Inflammatory macrophage treated with lipopolysaccharide for 4 hours (primary cell): ENCODE measurements at places on chromosomes 4 and X.

DNA sequence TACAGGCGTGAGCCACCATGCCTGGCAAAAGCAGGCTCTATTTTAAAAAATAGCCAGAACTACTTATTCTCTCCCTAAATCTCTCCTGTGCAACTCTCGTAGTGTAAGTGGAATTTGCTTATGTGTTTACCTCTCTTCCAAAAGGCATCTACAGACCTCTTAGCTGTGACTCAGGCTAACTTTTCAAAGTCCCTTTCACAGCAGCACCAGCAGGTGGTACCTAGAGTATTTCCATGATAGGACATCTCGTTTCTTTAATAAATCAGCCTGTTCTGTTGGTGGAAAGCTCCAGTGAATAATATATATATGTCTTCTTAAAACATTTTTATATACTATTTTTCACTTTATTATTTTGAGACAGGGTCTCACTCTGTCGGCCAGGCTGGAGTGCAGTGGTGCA lies 89.0 kb downstream of the NSUN7 start:
- DNase-seq = no peak

GRCh38 chrX:107752043-107752442 lies 23.5 kb downstream of the TSC22D3 start:
- DNase-seq = no peak

- no peak for DNase-seq
These were observed 53.0 kb upstream of the FBXW7 start for GRCh38 chr4:152588869-152589268.

GRCh38 chrX:105515561-105515960 lies 295.1 kb upstream of the TEX13A start:
- no peak for DNase-seq

- no peak for DNase-seq
These were observed 43.1 kb upstream of the PRR27 start for GRCh38 chr4:70110917-70111316.

GRCh38 chrX:2696698-2697215 lies 5.7 kb downstream of the CD99 start:
- DNase-seq = peak; percentile 90

DNA sequence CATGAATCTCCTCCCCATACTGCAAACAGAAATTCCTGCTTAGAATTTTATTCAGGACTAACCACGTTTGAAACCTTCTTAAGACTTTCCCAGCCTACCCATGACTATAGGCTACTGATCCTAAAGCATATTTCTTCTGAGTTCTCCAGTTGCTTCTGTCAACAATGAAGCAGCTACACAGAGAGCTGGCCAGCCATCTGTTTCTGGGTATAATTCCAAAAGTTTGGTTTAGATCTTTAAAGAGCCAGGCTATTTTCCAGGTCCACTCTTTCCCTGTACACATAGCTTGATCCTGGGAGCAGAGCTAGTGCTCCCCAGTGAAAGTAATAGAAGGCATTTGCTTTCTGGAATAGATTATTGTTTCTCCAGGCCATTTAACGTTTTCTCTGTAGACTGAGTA lies 4.0 kb upstream of the ITM2A start:
- DNase-seq = no peak

DNA sequence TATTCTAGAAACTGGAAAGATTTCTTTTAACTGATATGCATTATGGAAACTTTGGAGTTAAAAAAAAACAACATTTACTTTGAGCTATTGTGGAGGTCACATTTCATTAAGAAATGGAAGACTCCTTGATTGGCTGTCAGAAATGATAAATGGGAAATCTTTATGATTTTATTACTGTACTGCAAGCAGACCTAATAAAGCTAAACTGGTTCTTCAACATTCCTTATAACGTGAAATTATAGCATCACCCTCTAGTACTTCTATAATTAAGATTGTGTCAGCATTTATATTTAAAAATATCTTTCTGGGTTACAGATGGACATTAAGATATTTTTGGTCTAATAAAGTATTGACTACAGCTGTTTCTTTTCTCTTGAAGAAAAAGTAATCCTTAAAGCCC lies 213.8 kb upstream of the PACRGL start:
- no peak for DNase-seq

DNA sequence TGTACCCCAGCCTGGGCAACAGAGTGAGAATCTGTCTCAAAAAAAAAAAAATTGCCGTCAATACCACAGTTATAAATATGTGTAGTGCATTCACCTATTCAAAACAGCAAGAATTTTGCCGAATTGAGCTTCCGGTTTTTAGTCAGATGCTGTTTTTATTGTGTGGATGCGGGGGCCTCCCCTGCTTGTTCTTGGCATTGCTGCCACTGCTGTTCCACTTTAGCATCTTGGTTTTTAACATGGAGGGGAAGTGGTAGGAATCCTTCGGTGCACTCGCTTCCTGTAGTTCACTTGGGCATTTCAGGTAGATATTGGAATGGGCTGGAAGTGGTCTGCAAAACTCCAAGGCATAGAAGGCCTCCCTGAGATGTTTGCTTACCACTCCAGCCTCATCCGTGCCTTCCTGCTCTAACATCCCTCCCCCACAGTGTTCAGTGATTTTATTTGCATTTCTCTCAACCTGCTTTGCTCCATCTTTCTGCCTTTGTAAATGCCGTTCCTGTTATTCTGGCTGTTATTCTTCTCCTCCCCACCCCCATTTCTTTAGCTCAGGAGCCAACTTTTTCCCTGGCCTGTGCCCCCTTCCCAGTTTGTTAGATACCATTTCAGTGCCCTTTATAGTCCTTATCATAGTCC lies 25.5 kb downstream of the MOB1B start:
- peak; percentile 59 for DNase-seq

DNA sequence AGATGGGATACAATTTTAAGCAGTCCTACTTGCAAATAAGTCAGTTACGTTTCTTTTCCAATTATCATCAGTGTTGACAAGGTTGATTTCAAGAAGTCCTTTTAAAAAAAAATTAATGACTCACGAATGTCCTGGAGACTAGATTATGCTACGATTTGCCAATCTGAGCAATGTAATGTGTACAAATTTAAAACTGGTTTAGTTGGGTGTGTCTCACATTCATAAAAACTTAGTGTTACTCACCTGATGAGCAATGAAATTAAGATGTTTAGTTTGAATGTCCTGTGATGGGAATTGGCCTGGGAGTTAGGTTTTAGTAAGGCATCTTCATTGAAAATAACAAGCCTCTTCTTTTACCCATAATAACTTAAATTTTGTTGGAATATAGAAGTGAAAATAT lies 136.7 kb upstream of the POF1B start:
- no peak for DNase-seq

DNA sequence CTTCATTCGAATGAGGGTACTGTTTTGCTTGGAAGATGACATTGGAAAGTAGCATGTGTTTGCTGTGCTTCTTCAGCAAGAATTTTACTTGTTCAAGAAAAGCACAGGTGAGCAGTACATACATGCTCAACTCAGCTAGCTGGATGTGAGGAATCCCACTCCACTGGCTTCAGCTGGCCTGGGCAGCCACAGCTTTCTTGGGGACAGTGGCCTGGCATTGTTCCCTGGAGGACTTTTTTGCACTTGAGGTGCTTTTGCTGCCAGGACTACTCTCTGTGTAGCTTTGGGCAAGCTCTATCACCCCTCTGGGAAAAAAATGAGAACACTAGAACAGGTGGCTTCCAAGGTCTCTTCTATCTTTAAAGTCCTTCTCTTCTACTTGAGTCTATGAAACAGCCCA lies 184.3 kb downstream of the LDB2 start:
- no peak for DNase-seq

DNA sequence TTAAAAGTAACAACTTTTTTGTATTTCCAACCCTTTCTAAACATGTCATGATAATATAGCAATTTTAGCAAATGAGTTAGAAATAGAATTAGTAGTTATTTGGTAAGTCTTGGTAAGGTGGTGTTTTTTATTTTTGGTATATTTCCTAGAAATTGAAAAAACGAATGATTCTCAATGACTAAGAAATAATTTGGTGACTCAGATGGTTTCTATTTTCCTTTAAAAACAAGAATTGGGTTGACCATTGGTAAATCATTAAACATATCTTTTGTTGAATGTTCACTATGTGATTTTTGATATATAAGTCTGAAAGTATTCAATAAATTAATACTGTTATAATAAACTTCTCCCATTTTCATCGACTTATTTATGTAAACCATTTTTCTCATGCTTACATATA lies 206.2 kb upstream of the BANK1 start:
- no peak for DNase-seq

GRCh38 chrX:129833153-129833990 lies 10.3 kb downstream of the ZDHHC9 start:
- peak; percentile 43 for DNase-seq

DNA sequence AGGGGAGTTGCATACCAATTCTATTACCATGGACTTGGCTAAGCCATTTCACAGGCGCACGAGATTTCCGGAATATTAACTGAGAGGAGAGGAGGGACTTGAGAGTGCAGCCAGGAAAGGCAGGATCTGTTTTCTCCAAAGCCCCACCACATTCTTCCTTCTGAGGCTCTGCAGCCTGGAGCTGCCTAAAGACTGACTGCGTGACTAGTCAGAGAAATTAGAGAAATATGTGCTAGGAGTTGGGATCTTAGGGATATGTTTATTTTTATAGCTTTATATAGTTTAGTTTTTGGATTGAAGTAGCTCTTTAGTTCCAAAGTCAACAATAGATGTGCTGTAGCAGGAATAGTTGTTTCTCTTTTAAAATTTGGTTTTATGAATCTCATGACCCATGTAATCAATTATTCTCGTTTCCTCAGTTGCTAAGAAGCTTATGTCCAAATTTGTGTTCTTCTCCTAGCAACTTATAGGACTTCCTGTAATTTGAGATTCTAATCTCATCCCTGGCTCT lies 300.1 kb upstream of the DDX53 start:
- DNase-seq = no peak

GRCh38 chrX:50036426-50036825 lies 114.0 kb downstream of the CLCN5 start:
- DNase-seq = no peak

GRCh38 chr4:143337600-143338287 lies 1.1 kb downstream of the GAB1 start:
- DNase-seq = peak; percentile 40

DNA sequence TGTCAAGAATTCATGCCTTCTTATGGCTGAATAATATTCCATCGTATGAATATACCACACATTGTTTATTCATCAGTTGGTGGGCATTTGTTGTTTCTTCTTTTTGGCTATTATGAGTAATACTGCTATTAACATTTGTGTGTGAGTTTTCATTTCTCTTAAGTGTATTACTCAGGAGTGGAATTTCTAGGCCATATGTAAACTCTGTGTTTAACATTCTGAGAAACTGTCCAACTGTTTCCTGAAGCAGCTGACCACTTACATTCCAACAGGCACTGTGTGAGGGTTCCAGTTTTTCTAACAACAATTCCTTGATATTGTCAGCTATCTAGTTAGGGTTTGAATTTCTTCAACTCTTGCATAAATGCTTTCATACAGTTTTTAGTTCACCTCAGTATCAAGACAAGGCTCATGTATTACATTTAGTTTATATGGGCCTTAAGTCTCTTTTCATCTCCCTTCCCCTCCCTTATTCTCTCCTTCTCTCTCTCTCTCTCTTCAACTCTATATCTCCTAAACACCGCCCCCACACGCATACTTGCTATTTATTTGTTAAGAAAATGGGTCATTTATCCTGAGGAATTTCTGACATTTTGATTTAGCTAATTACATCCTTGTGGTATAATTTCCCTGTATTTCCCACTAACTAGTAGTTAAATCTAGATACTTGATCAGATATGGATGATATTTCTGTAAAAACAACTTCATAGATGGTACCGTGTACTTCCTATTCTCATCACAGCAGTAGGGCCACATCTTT lies 77.4 kb downstream of the WDR19 start:
- DNase-seq = no peak

- peak; percentile 36 for DNase-seq
These were observed 10.7 kb downstream of the SEC24B start for GRCh38 chr4:109444182-109444844.

- no peak for DNase-seq
These were observed 209.0 kb downstream of the SCFD2 start for GRCh38 chr4:53156896-53157295.

DNA sequence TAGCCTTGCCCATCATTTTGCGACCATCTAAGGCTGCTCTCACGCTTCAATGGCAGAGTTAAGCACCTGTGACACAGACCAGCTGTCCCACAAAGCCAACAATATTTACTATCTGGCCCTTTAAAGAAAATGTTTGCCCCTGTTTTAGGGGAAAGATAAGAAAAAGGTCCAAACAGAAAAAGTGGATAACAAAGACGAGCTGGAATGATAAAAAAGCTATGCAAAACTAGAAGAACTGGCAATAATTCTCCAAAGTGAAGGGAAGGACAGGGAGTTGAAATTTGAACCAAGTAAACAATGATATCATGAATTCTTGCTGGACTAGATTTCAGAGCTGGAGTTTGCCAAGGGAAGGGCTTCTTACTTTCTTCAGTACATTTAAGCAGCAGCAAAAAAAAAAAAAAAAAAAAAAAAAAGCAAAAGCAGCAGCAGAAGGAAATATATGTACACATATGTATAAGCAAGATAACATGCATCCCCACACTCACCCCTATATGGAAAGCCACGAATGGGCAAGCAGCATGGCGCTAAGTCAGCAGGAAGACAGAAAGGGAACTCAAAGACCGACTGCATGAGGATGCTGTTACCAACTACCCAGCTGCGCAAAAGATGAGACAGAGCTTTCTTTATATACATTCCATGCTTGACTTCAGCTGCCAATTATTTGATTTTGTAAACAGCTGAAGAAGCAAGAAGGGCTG lies 12.5 kb downstream of the TRAPPC2 start:
- DNase-seq = no peak

DNA sequence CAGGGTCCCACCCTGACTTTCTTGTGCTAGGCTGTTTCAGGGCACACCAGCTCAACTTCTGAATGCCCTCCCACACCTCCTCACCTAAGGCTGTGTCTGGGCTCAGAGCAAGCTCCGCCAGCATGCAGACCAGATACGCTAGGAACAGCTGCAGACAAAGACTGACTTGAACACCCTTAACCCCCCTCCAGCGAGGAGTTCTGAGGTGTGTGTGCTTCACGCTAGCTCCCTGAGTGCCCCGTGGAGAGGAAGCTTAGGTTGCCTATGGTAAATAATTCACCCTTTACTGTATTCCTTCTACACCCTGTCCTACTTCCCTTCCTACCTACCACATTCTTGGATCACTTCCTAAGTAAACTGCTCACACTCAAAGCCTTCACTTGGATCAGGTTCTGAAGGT lies 115.0 kb downstream of the VCX3B start:
- DNase-seq = no peak

GRCh38 chrX:131621650-131622049 lies 77.8 kb downstream of the OR13H1 start:
- DNase-seq = no peak

- peak; percentile 93 for DNase-seq
These were observed 7.1 kb upstream of the RGS12 start for GRCh38 chr4:3285558-3286334.

- DNase-seq = no peak
These were observed 12.2 kb upstream of the EDA start for GRCh38 chrX:69603566-69604194.

- DNase-seq = no peak
These were observed 927.8 kb downstream of the STPG2 start for GRCh38 chr4:97215409-97215941.

GRCh38 chr4:127055357-127055756 lies 577.4 kb upstream of the INTU start:
- DNase-seq = no peak
